ENCODE measurements at places on chromosomes 7 and 10.

GRCh38 chr7:130273081-130273932 is 6.6 kb downstream of the CPA2 start:
- DNase-seq, result no peak

- DNase-seq, result no peak
These were observed 205.2 kb upstream of the PPP2R2D start for GRCh38 chr10:131695496-131696165.

GRCh38 chr10:44723619-44724325 is 187.4 kb upstream of the TMEM72 start:
- DNase-seq, result no peak

- DNase-seq, result no peak
These were observed 731.6 kb upstream of the ANKRD30A start for GRCh38 chr10:36393801-36394200.

DNA sequence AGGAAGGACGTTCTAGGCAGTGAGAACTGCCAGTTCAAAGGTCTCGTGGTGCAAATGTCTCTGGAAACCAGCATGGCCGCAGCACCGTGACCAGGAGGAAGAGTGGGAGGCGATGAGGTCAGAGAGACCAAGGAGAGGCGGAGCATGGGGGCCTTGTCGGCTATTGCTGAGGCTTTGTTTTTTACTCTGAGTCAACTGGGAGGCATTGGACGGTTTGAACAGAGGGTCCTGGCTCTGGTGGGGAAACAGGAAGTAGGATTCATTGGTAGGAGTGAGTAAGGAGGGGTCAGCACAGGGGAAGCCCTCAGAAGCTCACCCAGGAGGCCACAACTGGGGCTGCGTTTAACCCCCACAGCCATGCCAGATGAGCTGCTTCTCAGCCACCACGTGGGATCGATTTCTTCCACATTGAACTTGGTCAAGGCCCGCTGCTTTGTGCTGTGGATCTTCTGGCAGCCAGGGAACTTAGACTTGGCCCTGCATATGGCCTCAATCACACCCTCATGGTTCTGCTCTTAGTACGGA is 22.2 kb upstream of the SH2B2 start:
- DNase-seq, result no peak

- DNase-seq, result no peak
These were observed 196.1 kb upstream of the LRGUK start for GRCh38 chr7:133931053-133931452.

DNA sequence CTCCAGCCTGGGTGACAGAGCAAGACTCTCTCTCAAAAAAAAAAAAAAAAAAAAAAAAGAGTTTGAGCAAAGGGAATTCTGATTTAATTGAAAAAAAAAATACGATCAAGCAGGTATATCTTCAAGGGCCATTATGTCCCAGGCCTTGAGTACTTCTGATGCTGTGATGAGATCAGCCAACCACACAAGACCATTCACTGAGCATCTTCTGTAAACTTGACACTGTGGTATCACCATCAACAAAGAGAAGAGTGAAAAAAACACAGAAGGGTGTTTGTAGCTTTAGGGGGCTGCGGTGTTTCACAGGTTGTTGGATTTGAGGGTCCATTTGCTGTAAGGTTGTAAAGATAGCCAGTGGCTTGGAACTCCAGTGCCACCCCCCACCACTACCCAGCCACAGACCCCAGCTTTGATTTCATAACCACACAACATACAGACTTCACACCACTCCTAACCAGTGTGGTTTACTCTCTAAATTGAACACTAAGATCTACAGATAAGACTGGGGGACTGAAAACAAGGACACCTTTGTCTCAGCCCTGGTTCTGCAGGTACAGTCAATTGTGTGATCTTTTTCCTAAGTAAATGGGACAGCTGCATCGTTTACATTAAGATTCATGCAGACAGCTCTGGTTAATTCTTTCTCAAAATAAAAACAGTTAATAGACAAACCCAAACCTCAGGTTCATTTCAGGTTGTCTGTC is 66.4 kb downstream of the CDC123 start:
- DNase-seq, result no peak

All from NCI-H1048 (cell line).